ENCODE measurements at places on chromosomes 6 and 20. TPM values are rescaled to one million over a fixed set of nuclear protein-coding genes. Genes with fewer than 3 reads are reported as not detected.
A peak's percentile ranks its signal among the peaks of the same experiment; 100 is the strongest.

Gene RNF217
- 25.5 TPM for total RNA-seq

DNA sequence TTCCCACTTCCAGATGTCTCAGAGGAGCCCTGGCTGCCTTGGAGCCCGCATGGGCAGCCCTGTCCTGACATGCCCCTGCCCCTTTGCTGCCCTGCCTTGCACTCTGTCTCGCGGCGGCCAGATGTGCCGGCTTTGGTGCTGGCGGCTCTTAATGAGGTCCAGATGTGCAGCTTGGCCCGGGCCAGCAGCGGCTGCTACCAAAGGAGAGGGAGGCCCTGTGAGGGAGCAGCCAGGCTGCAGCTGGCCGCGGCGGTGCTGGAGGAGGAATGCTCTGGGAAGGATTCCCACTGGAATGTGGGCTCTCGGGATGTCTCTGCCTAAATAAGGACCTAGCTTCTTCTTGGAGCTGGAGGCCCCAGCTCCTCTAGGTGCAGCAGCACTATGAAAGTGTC is 72.4 kb downstream of the FGD2 start:
- DNase-seq = peak; percentile 70

Gene MLN
- not detected for total RNA-seq

Gene ACAT2
- total RNA-seq = 42.4 TPM

Gene SYNDIG1
- 0.15 TPM for total RNA-seq

DNA sequence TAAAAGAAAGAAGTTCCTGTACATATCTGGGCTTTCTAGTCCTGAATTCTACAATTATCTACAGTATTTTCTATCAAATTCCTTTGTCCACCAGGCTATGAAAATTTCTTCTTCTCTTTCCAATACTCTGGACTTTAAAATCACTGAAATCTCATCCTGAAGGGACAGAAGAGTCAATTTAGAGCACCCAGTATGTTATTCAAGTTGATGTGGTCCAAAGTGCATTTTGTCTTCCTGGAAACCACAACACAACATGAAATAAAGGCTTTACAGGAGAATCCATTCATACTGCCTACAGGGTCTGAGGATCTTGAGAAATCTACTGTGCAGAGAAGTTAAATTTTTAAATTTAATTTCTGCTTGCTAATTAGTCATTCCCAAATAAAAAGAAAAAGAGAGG is 94.9 kb upstream of the ADGRF1 start:
- no peak for DNase-seq

GRCh38 chr6:154039231-154039842 is at the start of gene OPRM1:
OPRM1 (plus strand) TSS chr6:154039240; CDS start chr6:154039545, 305 bp downstream.
- peak; percentile 46 for DNase-seq

Gene SERPINB6
- 160 TPM for total RNA-seq

DNA sequence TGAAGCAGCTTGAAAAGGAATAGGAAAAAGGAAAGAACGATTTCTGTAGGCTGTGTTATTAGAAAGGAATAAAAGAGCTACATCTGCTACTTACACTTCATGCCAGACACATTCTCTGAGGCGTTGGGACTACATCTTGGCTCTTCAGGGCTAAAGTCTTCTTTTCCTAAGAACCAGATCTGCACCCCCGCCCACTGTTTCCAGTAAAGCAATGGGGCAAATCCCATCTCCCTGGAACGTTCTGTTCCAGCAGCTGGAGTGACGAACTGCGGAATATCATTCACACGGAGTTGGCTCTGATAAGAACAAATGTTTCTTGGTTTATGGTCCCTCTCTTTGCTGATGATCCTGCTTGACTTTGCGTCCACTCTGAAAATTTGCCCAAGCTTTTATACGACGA is 26.9 kb downstream of the FAM50B start:
- DNase-seq = no peak

GRCh38 chr6:52009466-52010140 is 77.8 kb downstream of the PKHD1 start:
- DNase-seq = no peak

GRCh38 chr6:14762077-14762476 is 483.8 kb upstream of the JARID2 start:
- DNase-seq = no peak

DNA sequence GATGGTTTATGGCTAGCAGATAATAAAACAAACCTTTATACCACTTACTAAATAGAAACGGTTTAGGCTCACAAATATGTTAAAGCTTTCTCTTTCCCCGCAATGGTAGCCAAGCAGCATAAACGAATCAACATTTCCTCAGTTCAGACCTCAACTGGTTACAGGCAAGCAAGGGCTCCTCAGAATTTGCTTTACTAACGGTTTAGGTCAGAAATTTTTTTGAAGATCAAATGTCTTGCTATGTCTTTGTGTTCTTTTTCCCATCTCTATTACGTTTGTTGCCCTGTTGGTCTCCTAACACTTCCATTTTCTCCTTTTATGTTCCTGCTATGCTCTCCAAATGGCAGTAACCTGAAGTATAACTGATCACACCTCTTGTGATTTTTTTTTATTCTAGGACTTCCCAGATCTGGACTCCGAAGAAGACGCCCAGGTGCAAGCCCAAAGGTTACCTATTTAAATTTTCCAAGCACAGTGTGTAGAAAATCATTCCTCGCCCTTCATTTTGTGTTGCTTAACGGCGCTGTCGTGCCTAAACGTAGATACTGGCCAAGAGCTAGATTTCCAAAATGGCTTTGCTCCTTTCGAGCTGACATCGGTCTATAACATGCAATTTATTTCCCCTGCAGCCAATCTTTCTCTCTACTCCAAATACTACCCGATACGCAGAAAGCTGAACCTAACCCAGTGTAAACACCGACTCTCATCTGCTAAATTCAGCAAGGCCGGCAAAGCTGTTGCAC is 717 bp upstream of the ASF1A start:
- no peak for DNase-seq

DNA sequence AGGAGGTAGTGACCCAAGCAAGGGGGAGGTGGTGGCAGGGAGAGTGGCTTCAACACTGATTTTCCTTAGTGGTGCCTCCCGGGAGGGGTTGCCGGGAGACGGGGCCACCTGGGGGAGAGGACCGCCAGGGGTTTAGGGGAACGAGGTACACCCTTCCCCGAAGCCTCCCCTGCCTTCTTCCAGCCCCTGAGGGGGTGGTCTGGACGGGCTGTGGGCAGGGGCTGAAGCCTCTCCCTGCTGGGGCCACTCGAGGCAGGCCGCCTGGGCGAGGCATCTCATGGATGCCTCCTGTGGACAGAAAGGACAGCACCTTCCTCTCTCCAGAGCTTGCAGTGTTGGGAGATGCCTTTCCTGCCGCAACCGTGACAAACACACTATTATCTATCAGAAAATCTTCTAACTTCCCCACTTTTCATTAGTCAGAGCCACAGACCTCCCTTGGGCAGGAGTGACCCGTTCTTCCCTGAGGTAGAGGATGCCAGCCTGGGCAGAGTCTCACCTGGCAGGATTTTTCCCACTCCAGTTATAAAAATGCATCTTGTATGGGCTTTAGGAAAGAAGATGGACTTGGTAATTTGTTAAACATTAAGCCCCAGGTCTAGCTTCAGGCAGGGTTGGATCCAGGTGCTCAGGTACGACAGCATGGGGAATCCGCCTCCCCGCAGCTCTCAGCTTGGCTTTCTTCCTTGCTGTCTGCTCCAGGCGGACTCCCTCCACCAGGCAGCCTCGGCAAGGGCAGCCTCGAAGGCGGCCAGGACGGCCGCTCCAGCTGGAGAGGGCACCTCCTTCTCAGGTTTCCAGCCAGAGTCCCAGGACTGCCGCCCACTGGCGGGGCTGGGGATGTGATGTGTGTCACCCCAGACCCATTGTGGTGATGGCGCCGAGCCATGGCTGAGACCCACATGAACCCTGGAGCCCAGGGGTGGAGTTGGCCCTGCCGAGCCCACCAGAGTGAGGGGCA is 11.0 kb downstream of the HRH3 start:
- peak; percentile 25 for DNase-seq

GRCh38 chr6:25829375-25829774 is 2.5 kb downstream of the SLC17A1 start:
- DNase-seq = no peak

- DNase-seq = no peak
Observed at GRCh38 chr6:168726312-168726856, 285.4 kb downstream of the SMOC2 start.

GRCh38 chr6:132161283-132161682 is 210.1 kb upstream of the CCN2 start:
- no peak for DNase-seq

DNA sequence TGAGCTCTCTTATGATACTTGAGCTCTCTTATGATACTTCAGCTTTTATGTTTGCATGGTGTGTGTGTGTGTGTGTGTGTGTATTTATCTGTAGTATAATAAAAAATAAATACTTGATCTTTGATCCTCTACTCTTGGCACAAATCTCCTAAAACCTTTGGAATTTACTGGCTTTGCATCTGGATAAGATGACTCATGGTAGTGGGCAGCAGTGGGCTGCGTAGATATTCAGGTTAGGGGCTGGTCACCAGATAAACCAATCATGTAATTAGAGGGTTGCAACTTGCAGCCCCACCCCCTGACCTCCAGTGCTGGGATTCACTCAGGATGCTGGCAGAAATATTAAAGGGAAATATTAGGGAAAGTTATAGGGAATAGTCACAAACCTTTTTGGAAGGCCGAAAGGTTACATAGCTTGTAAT is 151.9 kb upstream of the COL21A1 start:
- DNase-seq = no peak

Gene BNIP5
- not detected for total RNA-seq

Gene PRL
- total RNA-seq = not detected

DNA sequence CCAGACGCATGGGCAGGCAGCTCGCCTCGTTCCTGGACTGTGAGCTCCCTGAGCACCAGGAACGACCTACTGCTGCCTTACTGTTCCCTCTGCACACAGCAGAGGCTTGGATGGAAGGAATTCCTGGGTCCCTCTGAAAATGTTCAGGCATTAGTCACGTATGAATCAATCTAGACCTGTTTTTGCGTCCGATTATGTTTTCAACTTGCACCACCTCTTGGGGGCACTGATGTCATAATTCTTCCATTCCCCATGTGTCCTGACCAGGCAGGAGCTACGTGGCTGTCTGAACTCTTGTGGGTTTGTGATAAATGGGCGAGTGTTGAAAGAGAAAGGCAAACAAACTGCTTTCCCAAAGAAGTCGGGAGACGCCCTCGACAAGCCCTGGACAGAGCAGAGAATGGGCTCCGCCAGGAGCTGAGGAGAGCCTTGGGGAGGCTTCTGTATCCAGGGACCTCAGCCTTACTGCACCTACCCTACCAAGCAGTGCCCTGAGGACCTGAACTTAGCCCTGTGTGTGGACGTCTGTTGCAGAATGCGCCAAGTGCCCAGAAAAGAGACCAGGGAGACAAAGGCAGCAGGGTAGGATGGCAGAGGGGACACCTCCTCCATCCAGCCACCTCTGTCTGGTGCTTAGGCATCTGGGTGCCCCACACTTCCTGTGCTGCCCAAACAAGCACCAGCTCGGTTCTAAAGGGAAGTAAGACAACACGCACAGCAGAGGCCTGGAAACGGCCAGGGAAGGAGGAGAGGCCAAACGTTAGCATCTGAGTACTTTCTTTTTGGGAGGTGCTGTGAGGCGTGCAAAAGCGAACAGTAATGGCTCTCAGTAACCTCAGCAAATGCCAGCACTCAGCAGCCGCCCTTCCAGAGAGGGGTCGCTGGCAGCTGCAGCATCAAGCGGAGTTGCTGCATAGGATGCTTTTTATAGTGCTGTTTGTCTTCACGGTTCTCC is 124.2 kb downstream of the LY86 start:
- peak; percentile 64 for DNase-seq
